ENCODE measurements at places on chromosomes 1 and 21. TPM values are rescaled to one million over a fixed set of nuclear protein-coding genes. Genes with fewer than 3 reads are reported as not detected.
A peak's percentile ranks its signal among the peaks of the same experiment; 100 is the strongest.

CFHR2 gene
- not detected for total RNA-seq

DOP1B gene
- 8.1 TPM for total RNA-seq

GRCh38 chr1:158163000-158163947, 17.4 kb upstream of the CD1D start:
- no peak for DNase-seq

CFHR5 gene
- total RNA-seq = not detected

DNA sequence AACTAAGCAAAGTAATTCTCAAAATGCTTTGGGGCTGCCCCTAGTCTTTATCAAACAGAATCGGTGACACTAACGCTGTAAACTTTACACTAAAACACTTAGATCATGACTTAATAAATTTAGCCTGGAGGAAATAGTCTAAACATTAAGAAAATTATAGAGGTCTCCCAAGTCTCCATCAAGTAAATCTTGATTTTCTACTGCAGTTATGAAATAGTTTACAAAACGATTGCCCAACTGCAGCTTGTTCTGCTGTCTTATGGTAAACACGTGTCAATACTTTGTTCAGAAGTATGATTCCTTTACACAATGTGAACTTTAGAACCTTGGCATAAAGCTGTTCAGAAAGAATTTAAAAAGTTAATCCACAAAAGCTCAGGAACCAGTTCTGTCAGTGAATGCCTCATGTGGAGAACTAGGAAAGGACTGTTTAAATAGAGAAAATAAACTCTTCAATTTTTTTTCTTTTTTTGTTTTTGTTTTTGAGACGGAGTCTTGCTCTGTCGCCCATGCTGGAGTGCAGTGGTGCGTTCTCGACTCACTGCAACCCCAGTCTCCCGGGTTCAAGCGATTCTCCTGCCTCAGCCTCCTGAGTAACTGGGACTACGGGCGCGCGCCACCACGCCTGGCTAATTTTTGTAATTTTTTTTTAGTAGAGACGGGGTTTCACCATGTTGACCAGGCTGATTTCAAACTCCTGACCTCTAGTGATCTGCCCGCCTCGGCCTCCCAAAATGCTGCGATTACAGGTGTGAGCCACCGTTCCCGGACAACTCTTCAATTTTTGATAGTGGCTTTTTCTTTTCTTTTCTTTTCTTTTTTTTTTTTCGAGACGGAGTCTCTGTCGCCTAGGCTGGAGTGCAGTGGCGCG, 1.6 kb downstream of the DDI2 start:
- DNase-seq = no peak

CR1 gene
- total RNA-seq = 2.5 TPM

DNA sequence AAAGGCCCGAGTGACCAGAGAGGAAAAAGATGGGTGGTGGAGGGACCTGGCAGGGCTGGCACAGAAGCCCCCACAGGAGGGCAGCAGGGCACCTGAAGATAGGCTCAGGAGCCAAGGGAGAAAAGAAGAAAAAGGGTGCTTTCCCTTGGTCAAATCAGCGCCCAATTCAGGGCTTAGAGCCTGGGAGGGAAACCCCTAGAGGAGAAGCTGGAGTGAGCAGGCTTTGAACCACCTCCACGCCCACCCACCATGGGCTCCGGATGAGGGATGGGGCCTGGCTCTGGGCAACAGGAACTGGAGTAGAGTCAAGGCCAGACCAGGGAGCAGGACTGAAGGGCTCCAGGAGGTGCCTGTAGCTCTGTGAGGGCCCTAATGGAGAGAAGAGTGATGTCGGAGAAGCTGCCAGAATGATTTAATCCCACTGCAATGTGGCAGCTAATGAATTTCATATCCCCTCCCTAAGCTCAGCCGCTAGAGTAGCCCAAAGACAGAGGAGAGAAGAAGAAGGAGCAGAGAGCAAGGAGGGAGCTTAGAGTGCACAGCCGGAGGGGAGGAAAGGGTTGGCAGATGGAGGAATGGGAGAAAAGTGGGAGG, 12.0 kb upstream of the PRELP start:
- no peak for DNase-seq

DNA sequence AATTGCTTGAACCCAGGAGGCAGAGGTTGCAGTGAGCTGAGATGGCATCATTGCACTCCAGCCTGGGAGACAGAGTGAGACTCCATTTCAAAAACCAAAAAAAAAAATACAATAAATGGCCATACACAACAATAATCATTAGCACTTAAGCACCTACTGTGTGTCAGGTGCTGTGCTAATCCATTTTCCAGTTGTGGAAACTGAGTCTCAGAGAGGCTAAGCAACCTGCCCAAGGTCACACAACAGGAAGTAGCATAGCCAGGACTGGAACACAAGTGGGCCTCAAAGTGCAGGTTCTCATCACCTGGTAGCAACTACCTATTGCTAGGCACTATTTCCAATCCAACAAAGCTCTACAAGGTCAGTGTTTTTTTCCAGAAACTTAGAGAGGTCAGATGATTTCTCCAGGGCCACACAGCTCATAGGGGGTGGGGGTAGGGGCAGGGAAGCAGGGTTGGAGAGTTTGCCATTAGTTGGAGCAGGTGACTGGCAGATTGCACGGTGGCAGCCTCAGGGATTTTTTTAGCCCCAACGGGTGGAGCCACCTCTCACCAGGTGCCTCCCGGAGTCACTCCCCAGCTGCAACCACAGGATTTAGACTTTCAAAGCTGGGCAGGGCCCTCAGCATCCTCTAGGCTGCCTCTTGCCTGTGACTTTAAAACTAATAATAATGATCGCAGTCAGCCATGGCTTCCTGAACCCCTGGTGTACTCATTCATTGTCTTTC, 52.5 kb upstream of the ID3 start:
- no peak for DNase-seq

- peak; percentile 76 for DNase-seq
These were observed 32.0 kb downstream of the SLC45A1 start for GRCh38 chr1:8349961-8350360.

Data from right cardiac atrium (tissue), 5 donors.